ENCODE measurements at places on chromosomes 3 and 15.

GRCh38 chr3:8911781-8912180 is 51.5 kb downstream of the RAD18 start:
- no peak for DNase-seq
- peaks cover 11% of the 10 kb centered on the region for H3K36me3 ChIP-seq
- H3K4me1 ChIP-seq: no peaks in the 10 kb centered on the region
- H3K27ac ChIP-seq: no peak overlapping the region
- no peaks in the 10 kb centered on the region for H3K27me3 ChIP-seq

- H3K27me3 ChIP-seq: no peaks in the 10 kb centered on the region
- peaks cover 10% of the 10 kb centered on the region for H3K36me3 ChIP-seq
- H3K4me1 ChIP-seq: no peaks in the 10 kb centered on the region
- no peak overlapping the region for H3K4me3 ChIP-seq
These were observed 34.0 kb downstream of the MINDY2 start for GRCh38 chr15:58805095-58805494.

GRCh38 chr15:70559265-70560239 is 203.8 kb downstream of the UACA start:
- H3K27ac ChIP-seq: peak overlapping the region; percentile 42
- no peaks in the 10 kb centered on the region for H3K36me3 ChIP-seq
- H3K4me1 ChIP-seq: peaks cover 69% of the 10 kb centered on the region
- no peaks in the 10 kb centered on the region for H3K27me3 ChIP-seq

- H3K4me3 ChIP-seq: no peak overlapping the region
- H3K27ac ChIP-seq: no peak overlapping the region
- H3K36me3 ChIP-seq: no peaks in the 10 kb centered on the region
- no peak for DNase-seq
- no peaks in the 10 kb centered on the region for H3K27me3 ChIP-seq
- no peaks in the 10 kb centered on the region for H3K4me1 ChIP-seq
These were observed 87.1 kb downstream of the CCR1 start for GRCh38 chr3:46120983-46121382.

DNA sequence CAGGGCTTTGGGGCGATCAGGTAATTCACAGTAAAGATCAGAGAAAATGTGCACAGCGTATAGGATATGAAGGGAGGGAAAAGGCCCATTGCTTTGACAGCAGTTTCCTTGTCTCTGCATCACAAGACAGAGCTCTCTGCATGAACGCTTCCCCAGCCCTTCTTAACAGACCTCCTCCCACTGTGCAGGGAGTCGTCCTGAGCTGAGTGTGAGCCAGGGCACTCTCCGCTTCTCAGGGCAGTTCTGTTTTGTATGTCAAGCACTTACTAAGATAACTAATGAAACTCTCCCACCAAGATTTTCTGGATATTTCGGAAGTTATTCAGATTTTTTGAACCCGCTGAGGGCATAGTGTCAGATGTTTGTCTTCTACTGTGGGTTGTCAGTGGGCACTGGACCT is 105.8 kb upstream of the C15orf61 start:
- no peak overlapping the region for H3K27ac ChIP-seq
- no peak for DNase-seq
- no peak overlapping the region for H3K4me3 ChIP-seq
- no peaks in the 10 kb centered on the region for H3K27me3 ChIP-seq
- no peaks in the 10 kb centered on the region for H3K4me1 ChIP-seq

- H3K4me3 ChIP-seq: no peak overlapping the region
- peaks cover 24% of the 10 kb centered on the region for H3K36me3 ChIP-seq
- peaks cover 5% of the 10 kb centered on the region for H3K4me1 ChIP-seq
- H3K27me3 ChIP-seq: no peaks in the 10 kb centered on the region
- no peak for DNase-seq
These were observed 23.9 kb downstream of the EHD4 start for GRCh38 chr15:41948490-41948889.

DNA sequence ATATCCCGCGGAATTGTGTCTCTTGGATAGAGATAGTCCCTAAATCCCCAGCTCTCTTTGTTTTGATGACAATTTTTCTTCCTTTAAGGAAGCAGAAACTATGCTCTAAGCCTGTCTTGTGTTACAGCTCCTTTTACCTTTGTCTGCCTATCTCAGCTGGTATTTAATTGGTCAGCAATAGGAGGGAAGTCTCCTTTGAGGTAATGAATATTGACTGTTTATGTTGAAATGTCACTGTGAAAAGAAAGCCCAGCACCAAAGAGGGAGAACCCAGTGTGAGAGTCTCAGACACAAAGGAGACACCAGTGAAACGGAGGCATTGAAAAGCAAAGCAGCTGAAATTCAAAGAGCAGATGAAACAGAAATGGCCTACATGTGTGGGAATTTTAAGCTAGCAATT is 372.6 kb downstream of the NR2F2 start:
- H3K36me3 ChIP-seq: no peaks in the 10 kb centered on the region
- H3K4me3 ChIP-seq: no peak overlapping the region
- no peaks in the 10 kb centered on the region for H3K4me1 ChIP-seq
- no peaks in the 10 kb centered on the region for H3K27me3 ChIP-seq

DNA sequence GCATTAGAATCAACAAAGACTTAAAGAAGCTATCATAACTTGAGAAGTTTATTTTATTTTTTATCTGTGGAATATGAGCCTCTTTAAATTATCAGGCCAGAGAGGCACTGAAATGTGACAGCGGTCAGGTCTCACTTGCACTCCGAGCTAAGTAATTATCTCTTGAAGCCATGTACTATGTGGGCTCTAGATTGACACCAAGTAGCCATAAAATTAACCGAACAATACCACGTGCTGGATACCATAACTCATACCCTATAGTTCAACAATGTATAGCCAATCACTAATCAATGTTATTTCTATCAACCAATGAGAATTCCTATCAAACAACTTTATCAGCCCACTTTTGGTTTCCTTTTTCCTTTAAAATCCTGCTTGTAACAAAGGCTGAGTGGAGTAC is 299.3 kb downstream of the TBC1D5 start:
- no peaks in the 10 kb centered on the region for H3K4me1 ChIP-seq
- H3K27ac ChIP-seq: no peak overlapping the region
- no peak for DNase-seq
- H3K36me3 ChIP-seq: no peaks in the 10 kb centered on the region
- no peak overlapping the region for H3K4me3 ChIP-seq

DNA sequence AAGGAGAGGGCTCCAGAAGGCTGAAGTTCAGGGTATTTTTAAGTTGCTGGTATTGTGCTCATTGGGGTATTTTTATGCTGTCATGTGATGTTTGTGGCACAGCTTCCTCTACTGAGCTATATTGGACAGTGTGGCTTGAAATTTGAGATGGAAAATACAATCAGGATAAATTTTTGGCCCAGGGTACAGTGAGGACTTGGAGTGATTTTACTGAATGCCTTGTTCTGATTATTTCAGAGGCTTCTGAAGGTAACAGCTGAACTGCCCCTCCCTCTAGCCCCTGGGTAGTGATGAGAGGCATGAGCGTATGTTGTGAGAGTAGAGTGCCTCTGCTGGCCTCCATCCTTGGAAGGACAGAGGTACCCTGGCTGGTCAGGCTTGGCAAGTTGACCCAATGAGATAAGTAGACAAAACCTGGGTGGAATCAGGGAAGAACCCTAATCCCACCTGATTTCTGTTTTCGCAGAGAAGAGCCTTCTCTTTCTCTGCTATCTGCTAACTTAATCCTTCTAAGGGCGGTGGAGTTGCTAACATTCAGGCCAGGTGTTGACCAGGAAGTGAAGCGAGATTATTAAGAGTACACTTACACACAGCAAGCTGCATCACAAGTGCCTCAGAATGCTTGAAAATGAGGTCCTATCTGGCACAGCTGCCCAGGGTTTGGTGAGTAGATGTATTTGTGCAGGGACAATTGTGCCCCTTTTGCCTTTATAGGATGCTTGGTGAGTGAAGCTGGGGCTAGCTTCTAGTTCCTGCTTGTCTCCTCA is 98.1 kb upstream of the CLSTN2 start:
- H3K27me3 ChIP-seq: no peaks in the 10 kb centered on the region
- DNase-seq: no peak
- no peaks in the 10 kb centered on the region for H3K36me3 ChIP-seq

GRCh38 chr15:52785672-52786406 is 4.3 kb downstream of the ONECUT1 start:
- peaks cover 64% of the 10 kb centered on the region for H3K4me1 ChIP-seq
- peaks cover 87% of the 10 kb centered on the region for H3K27me3 ChIP-seq
- no peak for DNase-seq

GRCh38 chr15:69843276-69843899 is 254.3 kb downstream of the TLE3 start:
- no peak for DNase-seq
- no peak overlapping the region for H3K4me3 ChIP-seq
- H3K27me3 ChIP-seq: peaks cover 2% of the 10 kb centered on the region
- no peak overlapping the region for H3K27ac ChIP-seq
- H3K4me1 ChIP-seq: no peaks in the 10 kb centered on the region

DNA sequence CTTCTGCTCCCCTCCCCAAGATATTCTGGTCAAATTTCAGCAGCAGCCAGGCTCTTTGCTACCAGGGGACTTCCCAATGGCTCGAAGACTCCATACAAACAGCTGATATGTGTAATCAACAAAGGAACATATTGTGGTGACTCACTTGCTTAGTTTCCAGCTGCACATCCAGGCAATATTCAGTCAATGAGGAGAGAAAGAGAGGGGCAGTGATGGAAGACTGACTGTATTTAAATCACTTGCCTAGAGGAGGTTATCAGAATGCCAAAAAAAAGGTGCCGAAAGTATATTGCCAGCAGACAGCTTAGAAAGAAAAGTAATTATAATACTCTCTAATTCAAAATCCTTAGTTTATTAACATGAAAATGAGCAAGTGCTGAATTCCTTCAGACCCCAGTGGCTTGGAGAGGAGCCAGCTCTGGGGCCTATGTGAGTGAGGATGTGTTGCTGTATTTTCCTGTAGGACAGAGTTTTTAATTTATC is 236.5 kb downstream of the LRTM1 start:
- DNase-seq: no peak
- no peaks in the 10 kb centered on the region for H3K4me1 ChIP-seq
- H3K27me3 ChIP-seq: no peaks in the 10 kb centered on the region
- H3K4me3 ChIP-seq: no peak overlapping the region
